ENCODE measurements at places on chromosomes 7 and 10.

GRCh38 chr10:99430116-99430450, 341 bp downstream of the GOT1 start:
- no peak for DNase-seq

GRCh38 chr10:79937701-79938151, 11.2 kb downstream of the SFTPD start:
- no peak for DNase-seq

GRCh38 chr10:97338041-97338440, 3.5 kb upstream of the FRAT2 start:
- no peak for DNase-seq

DNA sequence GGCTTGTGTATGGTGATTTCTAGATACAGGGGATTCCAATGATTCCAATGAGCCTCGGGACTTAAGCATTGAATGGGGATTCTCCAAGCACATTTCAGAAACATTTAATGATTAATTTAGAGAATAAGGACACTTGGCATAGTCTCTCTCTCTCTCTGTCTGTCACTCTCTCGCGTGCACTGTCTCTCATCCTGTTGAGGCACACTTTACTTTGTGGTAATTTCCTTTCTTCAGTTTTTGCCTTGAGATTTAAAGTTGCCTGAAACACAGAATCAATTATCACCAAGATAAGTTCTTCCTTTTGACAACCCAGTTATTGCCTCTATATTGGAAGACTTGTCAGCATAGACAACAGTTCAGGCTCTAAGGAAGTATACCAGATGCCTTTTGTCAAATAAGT, 131.6 kb downstream of the ARID5B start:
- no peak for DNase-seq

GRCh38 chr7:53422291-53422690, 386.9 kb downstream of the POM121L12 start:
- DNase-seq = no peak

DNA sequence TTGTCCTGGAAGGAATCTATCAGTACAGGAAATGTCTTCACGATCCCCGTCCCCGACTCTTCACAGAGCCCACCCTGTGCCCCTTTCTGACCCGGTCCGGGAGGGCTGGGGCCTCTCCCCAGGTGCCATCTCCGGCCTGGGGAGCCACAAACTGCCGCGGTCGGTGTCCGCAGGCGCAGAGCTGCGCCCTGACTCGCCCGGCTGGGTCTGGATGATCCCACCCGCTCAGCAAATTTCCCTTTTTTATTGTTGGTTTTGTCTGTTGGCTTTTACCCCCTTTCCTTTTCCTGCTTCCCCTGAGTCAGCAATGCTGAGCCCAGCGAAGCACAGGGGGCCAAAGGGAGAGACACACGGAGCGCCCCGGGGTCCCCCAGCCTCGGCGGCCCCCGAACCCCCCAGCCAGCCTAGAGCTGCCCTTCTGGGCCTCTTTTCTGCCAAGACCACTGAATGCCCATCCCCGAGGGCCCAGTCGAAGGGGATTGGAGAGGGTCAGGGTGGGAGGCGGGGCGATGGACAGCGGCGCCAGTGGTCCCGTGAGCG, 30.9 kb downstream of the LEP start:
- no peak for DNase-seq

DNA sequence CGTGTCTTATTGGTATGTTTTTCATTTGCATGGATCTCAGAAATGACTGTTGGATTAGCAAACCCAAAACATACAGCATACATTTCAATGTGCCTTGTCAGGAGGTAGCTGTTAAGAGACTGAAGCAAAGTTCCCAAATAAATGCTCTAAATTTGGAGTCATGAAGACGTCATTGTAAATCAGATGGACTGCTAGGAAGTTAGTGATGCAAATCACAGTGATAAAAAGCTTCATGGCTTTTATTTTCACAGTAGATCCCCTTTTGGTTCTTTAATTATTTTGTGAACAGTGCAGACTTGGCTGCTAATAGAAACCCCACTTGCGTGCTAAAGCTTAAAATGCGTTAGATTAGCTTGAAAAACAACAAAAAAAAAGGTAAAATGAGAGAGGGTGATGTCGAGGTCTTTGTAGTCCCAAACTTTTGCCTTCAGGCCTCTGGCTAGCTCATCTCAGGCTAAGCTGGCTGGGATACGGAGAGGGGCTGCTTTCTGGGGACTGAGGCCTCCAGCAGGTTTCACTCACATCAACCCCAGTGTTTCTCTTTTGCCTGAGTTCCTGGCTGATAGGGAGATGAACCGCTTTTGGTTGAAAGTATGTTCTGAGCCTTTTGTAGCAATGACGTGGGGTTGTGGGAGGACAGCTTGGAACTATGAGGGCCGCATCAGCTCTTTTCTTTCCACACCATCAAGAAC, 107.1 kb upstream of the CDCA7L start:
- no peak for DNase-seq

DNA sequence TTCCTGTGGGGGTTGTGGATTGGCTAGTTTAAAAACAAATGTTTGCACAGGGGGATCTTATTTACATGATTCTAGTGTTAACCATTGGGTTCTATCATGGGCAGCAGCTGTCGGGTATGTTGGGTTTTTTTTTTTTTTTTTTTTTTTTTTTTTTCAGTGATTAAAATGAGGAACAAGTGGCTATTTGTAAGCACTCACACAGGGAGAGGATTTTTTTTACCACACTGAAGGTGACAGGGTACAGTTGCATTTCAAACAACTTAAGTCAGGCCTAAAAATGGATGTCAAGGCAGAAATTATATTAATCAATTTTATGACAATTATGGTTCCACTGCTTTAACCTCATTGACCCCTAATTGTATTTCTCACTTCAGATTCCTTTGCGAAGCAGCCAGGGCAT, 92.8 kb downstream of the CD36 start:
- no peak for DNase-seq

DNA sequence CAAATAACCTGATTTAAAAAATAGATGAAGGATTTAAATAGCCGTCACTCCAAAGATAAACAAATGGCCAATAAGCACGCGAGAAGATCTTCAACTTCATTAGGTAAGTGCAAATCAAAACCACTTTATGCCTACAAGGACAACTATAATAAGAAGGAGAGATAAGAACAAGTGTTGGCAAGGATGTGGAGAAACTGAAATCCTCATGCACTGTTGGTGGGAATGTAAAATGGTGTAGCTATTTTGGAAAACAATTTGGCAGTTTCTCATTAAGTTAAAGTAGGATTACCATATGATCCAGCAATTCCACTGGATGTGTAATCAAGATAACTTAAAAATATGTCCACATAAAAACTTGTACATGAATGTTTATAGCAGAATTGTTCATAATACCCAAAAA, 64.1 kb downstream of the CXCL12 start:
- no peak for DNase-seq

DNA sequence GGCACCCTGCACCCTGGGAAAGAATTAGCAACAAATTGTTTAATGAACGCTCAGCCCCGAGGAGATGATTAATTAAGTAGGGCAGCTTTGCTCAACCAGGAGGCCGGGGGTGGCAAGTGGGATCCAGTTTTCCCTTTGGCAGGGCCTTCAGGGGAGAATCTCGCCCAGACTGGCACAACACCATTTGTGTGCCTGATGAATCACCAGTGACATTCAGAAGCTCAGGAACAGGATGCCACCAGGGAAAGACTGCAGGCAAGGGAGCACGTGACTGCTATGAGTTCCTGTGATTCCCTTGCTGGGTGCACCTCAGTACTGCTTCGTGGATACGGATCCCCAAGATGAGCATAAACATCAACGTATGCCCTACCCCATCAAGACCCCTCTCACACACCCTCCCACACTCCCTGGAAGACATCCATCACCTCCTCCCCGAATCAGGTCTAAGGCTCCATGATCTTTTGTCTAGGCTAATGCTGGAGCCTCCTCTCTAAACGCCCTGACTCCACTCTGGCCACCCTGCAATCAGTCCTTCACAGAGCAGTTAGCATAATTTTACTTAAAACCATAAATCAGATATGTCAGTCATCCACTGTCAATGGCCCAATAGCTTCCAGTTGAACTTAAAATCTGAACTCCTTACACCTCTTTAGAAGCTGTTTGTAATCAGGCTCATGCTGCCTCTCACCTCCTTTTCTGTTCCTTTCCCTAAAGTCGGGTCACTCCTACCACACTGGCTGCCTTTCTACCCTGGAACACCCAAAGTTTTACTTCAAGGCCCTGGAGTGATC, 109.2 kb upstream of the AGK start:
- DNase-seq = no peak

GRCh38 chr10:1367938-1368841, 312.0 kb downstream of the WDR37 start:
- DNase-seq = no peak

DNA sequence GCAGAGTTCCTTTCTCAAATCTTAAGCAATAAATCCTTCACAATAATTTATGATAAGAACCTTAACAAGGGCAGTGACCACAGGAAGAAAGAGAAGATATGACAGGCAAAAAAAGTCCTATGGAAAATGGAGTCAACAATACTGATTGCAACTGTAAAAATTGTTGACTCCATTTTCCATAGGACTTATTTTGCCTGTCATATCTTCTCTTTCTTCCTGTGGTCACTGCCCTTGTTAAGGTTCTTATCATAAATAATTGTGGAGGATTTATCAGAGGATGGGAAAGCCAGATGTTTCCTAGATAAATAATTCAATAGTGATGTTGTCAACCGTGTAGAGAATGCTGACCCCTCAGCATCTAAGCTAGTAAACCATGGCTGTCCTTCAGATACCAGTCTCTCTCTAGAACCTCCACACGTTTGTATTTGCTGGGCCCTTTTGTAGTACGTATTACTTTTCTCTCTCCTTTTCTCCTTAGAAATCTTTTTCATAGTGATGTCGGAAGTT, 172.6 kb upstream of the BET1 start:
- DNase-seq = no peak

DNA sequence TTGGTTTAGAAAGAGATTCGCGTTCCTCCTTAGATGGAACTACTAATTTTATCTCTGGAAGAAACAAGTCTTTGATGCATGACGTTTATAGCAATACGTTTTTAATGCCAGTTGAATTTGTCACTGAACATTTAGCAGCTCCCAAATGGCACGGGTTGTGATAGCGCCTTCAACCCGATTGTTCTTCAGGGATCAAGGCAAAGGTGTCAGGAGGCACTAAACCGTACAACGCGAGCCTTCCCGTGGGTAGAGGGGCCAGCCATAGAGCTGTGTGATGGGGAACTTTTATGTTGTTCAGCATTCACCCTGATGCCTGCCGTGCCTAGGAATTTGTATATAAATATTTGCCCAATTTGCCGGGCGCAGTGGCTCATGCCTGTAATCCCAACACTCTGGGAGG, 3.4 kb downstream of the GET4 start:
- no peak for DNase-seq

GRCh38 chr7:24336461-24336860, 52.5 kb downstream of the NPY start:
- peak; percentile 17 for DNase-seq

GRCh38 chr10:5611899-5612680, 54.3 kb downstream of the ASB13 start:
- DNase-seq = no peak

DNA sequence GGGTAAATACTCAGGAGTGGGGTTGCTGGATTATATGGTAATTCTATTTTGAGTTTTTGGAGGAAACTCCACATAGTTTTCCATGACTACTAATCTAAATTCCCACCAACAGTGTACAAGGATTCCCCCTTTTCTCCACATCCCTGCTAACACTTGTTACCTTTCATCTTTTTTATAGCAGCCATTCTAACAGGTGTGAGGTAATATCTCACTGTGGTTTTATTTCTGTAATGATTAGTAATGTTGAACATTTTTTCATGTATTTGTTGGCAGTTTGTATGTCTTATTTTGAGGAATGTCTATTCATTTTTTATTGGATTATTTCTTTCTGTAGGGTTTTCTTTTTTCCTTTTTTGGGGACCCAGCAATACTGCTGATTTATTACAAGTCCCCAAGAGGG, 14.9 kb downstream of the TAF3 start:
- no peak for DNase-seq

DNA sequence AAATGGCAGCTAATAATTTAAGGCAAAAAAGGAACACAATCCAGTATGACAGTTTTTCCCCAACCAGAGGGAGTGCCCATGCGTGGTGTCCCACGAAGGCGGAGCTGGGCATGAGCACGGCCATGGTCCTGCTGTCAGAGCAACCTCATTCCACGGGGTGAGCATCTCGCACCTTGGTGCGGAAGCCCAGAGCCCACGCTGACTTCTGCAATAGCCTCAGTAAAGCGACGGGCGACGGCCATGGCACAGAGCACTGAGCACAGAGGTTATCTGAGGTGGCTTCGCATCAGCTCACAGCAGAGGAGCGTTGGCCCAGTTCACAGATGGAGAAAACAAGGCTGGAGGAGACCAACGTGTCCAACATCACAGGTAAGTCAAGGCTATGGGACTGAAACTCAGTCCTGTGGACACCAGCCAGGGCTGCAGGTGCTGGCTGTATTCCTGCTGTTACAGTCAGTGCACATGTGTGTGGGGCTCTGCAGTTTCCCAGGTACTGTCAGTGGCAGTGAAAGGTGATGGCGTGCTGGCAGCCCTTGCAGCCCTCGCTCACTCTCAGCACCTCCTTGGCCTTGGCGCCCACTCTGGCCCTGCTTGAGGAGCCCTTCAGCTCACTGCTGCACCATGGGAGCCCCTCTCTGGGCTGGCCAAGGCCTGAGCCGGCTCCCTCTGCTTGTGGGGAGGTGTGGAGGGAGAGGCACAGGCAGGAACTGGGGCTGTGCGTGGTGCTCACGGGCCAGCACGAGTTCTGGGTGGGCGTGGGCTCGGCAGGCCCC, 525.6 kb downstream of the PTPRN2 start:
- DNase-seq = no peak

DNA sequence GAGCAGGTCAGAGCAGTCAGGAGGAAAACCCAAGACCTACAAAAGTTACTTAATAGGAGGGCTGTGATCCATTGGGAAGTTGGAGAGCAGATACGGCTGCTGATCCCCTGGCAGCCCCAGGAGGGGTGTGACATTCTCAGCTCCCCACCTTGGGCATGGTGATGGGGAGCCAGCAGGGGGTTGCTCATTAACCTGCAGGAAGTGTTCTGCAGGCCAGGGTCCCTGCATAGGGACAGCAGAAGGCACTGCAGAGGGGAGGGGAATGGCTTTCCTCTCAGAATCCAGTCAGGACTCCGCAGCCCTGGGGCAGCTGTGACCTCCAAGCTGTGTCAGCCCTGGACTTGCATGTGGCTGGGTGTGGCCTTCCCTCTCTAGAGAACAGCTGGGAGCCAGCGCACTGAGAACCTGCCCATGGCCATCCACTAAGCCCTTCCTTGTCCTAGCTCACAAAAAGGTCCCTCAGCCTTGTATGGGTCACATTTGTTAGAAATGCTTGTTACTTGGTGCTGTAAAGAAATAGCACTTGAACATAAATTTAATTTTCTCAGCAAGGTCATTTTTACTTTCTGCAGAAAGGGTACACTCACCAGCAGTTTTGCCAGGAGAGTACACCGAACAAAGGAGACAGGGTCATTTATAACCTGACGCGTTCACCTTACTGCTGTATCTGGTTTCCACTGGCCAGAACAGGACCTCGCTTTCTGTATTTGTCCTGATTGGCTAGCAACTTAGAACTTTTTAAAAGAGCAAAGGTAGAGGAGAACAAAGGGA, 169.6 kb downstream of the COBL start:
- DNase-seq = no peak

GRCh38 chr10:82335831-82336230, 460.8 kb downstream of the NRG3 start:
- no peak for DNase-seq
